NCI-H774 (cell line): ENCODE measurements at places on chromosomes 3 and 15.

- DNase-seq, result peak; percentile 85
Measured at GRCh38 chr3:10026084-10026890, at the start of gene FANCD2. FANCD2 (plus strand) TSS chr3:10026437; CDS start chr3:10028658, 2,221 bp downstream.

DNA sequence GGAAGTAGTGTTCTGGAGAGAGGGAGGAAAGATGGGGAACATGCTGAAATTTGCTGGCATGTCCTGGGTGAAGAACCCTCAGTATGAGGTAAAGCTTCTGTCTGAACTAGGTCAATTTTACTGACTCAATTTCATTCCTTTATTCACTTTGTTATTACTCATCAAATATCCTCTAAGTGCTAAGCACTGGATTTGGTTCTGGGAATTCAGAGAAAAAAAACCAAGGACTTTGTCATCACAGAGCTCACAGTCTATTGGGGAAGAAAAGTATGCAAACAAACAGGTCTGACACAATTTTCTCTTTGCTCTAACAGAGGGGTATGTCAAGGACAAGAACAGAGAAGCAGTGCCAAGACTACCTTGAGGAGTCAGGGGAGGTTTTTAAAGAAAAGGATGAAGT lies 68.0 kb downstream of the TFG start:
- DNase-seq, result no peak

DNA sequence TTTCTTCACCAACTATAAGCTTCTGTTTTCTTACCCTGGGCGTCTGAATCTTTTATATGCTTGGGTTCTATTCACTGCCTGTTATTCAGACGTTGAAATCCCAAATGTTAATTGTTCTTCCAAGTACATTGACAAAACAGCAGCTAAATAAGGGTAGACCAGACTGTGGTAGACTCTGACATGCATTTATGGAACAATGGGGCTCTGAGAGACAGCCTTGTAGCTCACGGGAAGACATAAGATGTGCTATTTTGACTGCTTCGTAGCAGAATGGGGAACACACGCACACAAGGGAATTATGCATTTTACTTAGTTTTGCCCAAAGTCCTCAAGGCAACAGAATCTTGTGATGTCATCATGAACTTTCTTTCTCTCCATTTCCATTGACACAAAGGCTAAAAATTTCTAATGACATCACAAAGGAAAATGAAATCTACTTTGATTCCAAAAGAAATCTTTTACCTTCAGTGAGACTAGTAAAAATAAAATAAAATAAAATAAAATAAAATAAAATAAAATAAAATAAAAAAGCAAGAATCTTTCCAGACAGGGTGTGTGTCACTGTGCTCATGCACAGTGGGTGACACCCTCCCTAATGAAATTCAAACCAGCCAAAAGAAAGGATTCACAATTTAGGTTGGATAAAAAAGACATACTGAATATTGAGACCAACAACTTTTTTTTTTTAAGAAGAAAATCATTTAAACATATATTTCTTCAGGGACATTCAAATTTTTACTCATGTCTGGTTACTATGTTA lies 346.6 kb downstream of the ZBTB20 start:
- no peak for DNase-seq

DNA sequence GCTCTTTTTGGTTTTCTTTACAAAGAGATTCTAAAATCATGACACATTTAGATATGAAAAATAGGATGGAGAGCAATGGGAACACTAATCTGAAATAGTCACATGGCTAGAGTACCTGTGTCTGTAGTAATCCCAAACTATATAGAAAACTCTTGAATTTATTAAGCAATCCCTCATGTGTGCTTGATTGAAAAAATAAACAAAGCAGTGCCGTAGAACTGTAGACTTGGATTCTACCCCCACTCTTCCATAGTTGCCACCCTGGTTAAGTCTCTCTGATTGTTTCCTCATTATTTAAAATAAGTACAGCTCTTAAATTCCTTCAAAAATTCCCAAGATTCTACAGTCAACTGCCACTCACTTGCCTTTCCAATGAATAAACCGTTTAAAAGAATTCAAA lies 58.9 kb upstream of the ACTC1 start:
- DNase-seq, result no peak

- no peak for DNase-seq
Measured at GRCh38 chr15:22874966-22875365, 36.5 kb downstream of the NIPA2 start.

- DNase-seq, result no peak
Measured at GRCh38 chr15:91916051-91916450, 62.5 kb downstream of the SLCO3A1 start.

DNA sequence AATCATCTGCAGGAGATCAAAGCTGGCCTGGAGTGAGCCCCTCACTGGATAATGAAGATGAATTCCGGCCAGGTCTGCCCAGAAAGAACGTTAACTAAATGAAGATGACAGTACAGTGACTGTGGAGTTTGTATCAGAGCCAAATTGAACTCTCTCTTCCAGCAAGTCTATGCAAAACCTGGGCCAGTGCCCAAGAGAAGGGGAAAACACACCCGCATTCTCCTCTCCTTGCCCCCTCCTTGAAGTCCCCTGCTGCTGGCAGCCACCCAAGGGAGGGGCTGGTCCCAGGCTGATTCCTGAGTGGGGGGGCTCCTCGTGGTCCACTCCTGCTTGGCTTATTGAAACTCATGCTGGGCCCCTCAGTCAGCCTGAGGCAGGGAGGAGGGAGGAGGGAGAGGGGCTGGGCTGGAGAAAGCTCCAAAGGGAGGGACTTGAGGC lies 155.7 kb downstream of the RAB11A start:
- no peak for DNase-seq
